ENCODE measurements at places on chromosomes 7 and 10. TPM values are rescaled to one million over a fixed set of nuclear protein-coding genes. Genes with fewer than 3 reads are reported as not detected.

- H3K27me3 ChIP-seq: no peaks in the 10 kb centered on the region
- H3K4me1 ChIP-seq: no peaks in the 10 kb centered on the region
These were observed 115.4 kb downstream of the TEX36 start for GRCh38 chr10:125567529-125567928.

- H3K27me3 ChIP-seq: no peaks in the 10 kb centered on the region
- no peaks in the 10 kb centered on the region for H3K4me1 ChIP-seq
- H3K4me3 ChIP-seq: no peak overlapping the region
- H3K27ac ChIP-seq: no peak overlapping the region
- no peak for DNase-seq
These were observed 27.4 kb downstream of the LRRC4 start for GRCh38 chr7:128003787-128004186.

DNA sequence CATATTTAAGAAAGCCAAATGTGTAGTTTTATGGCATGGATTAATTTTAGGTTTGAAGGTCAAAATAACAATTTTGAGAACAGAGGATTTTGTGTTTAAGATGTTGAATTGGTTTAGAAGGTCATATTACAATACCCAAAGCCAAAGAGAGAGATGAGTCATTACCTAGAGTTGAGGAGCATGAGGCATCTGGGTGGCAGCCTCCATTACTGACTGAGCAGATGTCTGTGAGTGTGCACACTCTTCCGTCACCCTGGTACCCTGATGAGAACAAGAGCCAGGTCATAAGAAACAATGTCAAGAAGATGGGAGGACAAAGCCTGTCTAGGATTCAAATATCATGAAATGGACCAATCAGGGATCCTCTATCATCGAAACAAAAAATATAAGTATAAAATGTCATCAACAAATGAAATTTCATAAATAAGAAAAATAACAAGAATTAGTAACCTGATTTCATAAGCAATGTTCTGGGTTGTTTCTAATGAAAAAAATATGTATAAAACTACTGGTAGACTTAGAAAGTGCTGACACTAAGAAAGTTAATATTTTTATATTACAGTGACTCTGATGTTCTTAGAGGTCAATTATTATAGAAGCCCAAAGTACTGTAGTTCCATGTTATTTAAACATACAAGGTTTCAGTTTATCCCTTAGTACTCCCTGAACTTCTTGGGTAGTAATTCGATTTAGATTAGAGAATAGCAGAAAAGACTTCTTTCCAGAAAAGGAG, 20.0 kb downstream of the CUBN start:
- no peaks in the 10 kb centered on the region for H3K36me3 ChIP-seq
- no peak overlapping the region for H3K27ac ChIP-seq

DNA sequence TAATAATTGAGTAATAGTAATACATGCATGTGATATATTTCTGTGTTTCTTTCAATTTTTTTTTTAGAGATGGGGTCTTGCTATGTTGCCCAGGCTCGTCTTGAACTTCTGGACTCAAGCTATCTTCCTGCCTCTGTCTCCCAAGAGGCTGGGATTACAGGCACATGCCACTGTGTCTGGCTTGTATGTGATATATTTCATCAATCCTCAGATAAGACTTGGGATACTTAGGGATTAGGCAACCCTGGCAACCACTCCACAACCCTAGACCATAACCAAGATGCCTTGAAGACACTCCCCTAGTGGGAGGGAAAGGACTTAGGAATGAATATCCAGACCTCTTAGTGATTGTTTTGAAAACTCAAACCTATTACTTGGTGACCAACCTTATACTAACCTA, 154.8 kb downstream of the CCDC3 start:
- DNase-seq: no peak
- H3K27ac ChIP-seq: no peak overlapping the region
- H3K4me3 ChIP-seq: no peak overlapping the region
- peaks cover 16% of the 10 kb centered on the region for H3K4me1 ChIP-seq
- no peaks in the 10 kb centered on the region for H3K36me3 ChIP-seq
- H3K27me3 ChIP-seq: no peaks in the 10 kb centered on the region

GRCh38 chr7:95200741-95201140, 123.6 kb downstream of the PON1 start:
- no peaks in the 10 kb centered on the region for H3K27me3 ChIP-seq
- no peak overlapping the region for H3K4me3 ChIP-seq
- DNase-seq: no peak
- H3K36me3 ChIP-seq: no peaks in the 10 kb centered on the region

- peaks cover 16% of the 10 kb centered on the region for H3K4me1 ChIP-seq
- no peaks in the 10 kb centered on the region for H3K36me3 ChIP-seq
- no peak for DNase-seq
- no peak overlapping the region for H3K4me3 ChIP-seq
These were observed 761 bp upstream of the DOCK1 start for GRCh38 chr10:126904516-126904817.

The SYT15 gene
- 0.32 TPM for total RNA-seq

The IRF5 gene
- 3.7 TPM for total RNA-seq

The GDF2 gene
- not detected for total RNA-seq

Measured in transverse colon (tissue), 4 donors.